ENCODE measurements at places on chromosomes 12 and 14.

DNA sequence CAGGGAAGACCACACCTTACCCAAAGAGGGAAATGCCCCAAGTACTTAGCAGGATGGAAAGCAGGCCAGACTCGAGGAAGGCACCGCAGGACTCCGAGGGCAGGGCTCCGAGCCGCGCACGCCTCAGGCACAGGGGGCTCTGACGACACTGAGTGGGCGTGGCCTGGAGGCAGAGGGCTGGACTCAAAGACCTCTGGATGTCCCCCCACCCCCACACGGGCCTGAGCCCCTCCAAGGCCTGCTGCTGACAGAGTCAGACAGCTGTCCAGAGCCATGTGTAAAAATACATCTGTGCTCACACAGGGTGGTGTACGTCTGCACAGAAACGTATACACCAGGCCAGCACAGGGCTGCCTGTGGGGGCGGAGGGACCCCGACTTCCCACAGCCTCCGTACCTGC, 1.4 kb downstream of the AKT1 start:
- DNase-seq = peak; percentile 63

- DNase-seq = no peak
Measured at GRCh38 chr12:10807186-10807585, at the start of gene TAS2R8. TAS2R8 (minus strand) TSS chr12:10807286; CDS start chr12:10806980, 306 bp downstream.

GRCh38 chr12:127115468-127116035, 1151.4 kb upstream of the TMEM132C start:
- DNase-seq = no peak

DNA sequence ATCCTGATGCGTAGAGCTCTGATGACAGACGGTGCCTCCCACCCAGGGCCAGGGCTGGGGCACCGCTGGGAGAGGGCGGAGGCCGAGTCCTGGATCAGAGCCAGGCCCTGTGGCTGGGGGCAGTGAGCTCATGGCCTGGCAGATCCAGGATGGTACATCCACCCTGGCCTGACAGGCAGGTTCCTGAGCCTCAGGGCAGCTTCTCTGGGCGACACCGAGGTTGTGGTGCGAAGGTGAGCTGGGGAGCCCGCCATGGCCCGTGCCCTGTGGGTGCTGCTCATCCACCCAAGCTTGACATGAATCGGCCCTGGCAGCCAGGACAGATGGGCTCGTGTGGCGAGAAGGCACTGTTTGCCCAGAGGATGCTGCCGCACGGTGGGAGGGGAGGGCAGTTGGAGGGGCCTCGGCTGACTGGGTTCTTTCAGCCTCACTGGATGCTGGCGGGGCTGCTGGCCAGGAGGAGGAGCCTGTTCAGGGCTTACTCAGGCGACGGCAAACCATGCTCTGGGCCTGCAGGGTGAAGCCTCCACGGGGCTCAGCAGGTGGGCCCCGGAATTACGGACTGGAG, 16.6 kb downstream of the LRTM2 start:
- no peak for DNase-seq

DNA sequence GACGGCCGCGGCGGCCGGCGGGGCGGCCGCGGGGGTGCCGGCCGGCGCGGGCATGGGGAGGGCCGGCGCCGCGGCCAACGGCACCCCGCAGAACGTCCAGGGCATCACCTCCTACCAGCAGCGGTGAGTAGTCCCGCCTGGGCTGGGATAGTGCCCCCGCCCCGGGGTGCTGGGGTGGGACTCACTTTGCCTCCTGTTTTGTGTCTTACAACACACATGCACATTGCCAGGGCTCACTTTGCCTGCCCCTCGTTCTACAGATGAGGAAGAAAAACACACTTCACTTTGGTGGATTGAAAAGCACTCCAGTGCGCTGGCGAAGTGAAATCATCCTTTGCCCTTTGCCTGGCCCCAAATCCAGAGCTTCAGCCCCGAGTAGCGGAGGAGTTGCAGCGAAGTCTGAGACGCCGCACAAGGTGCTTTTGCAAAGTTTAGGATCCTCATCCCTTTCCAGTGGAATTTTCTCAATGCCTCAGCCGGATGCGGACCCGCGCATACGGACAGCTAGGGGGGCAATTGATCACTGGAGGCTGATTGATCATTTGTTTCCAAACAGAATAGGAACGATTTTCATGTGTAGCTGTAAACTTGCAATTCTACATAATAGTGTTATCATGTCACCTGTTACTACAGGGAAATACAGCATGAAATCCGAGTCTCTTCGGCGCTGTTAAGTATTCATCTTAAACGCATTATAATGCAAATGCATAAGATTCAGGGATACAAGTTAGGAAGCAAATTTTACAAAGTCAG, 3.6 kb upstream of the NPAS3 start:
- no peak for DNase-seq

- no peak for DNase-seq
Measured at GRCh38 chr12:25713264-25713663, 160.2 kb upstream of the LMNTD1 start.

- no peak for DNase-seq
Measured at GRCh38 chr12:66803930-66804329, 125.1 kb upstream of the GRIP1 start.

- DNase-seq = no peak
Measured at GRCh38 chr14:101232340-101233020, 328.8 kb upstream of the DIO3 start.

DNA sequence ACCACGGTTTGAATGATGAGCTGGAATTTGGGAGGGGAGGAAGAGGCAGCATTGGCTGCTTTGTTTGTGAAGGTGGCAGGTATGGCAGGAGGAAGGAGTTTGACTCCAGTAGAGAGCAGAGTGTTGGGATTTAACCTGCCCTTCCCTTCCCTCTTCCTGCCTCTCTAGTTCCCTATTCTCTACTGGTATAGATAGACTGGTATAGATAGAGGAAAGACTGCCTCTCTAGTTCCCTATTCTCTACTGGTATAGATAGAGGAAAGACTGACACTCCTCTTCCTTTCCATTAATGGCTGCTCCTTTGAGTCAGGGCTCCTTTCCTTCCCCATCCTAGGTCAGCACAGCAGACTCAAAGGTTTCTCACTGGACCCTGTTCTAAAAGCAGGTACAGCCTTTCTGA, 8.4 kb upstream of the SYCP3 start:
- DNase-seq = no peak

DNA sequence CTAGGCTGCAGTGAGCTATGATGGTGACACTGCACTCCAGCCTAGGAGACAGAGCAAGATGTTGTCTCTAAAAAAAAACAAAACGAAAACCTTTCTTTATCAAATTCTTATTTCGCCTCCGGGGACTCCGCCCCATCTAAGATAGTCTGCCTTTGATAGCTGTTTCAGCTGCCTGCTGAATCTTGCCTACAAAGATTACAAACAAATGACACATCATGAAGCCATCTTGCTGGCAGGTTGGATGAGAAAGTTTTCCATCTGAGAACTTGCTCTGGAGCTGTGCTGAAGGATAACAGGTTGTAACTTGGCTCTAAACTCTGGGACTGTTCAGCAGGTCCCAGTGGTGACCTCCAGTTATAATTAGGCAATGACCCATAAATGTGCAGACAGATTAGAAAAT, 41.8 kb upstream of the AEBP2 start:
- no peak for DNase-seq
